Activated B cell treated with CpG ODN at 0.5 μM for 24 hours (primary cell): ENCODE measurements at places on chromosomes 2 and 18. TPM values are rescaled to one million over a fixed set of nuclear protein-coding genes. Genes with fewer than 3 reads are reported as not detected.

GRCh38 chr18:46536215-46536874, 120.7 kb downstream of the LOXHD1 start:
- DNase-seq, result no peak

- no peak for DNase-seq
These were observed 18.0 kb downstream of the MBP start for GRCh38 chr18:77114415-77115191.

- DNase-seq, result no peak
These were observed 1.4 kb downstream of the AGPS start for GRCh38 chr2:177393824-177394593.

GRCh38 chr2:38509314-38509946, 93.3 kb downstream of the HNRNPLL start:
- no peak for DNase-seq

DNA sequence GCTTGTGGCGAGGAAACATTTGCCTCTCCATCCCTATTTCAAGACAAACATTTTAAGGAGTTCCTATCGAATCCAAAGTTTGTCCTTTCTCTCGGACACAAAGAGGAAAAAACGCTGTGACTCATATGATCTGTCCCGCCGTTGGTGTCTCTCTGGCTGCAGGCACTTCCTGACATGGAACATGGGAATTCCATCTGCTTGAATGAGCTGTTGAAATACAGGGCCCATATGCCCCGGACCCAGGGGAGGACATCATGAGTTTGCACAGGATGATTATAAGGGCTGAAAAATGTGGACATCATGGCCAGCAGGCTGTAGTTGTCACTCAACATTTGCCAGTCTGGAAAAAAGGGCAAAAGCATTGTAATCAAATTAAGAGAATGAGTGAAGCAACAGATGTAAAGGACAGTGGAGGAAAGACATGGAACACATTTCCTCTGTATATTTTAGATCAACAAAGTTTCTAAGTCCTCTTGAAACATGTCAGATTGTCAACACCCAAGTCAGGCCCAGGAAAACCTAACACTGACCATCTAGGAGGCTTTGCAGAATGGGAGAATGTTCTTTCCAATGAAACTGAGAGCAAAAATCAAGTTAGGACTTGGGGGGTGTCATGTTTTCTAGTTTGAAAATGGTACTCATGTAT, 103.2 kb upstream of the SMIM21 start:
- DNase-seq, result no peak

- no peak for DNase-seq
These were observed 111.8 kb downstream of the CELF4 start for GRCh38 chr18:37453752-37454151.

DNA sequence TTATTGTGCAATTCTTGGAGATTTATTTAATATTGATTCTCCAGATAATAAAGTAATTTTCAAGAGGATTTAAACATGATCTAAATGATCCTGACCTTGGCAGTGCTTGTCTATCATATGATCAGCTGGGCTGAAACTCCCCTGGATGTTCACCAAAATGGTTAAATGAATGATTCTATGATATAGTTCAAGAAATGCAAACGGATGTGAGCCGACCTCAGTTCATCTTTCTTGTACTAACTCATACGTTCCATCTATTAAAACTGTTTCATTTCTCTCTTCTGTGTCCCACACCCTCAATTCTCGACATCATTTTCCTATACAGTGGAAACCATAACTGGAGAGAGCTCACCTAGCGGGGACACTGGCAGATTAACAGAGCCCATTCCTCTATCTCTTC, 281.7 kb upstream of the CCDC68 start:
- no peak for DNase-seq

- no peak for DNase-seq
These were observed 86.2 kb downstream of the CHN1 start for GRCh38 chr2:174918886-174919526.

DNA sequence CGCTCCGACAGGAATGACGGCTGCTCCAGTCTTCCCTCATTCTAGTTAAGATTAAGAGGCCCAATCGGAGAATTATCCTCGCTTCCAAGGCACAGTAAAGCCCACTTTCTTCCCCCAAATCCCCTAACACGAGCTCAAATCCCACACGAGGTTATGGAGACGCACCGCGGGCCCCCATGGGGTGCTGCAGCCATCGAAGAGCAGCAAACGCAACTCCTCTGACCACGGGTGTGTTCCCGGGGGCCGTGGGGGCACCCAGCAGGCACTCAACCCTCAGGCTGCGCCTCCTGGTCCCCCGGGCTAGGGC, 446 bp downstream of the COPS9 start:
- DNase-seq, result no peak

DNA sequence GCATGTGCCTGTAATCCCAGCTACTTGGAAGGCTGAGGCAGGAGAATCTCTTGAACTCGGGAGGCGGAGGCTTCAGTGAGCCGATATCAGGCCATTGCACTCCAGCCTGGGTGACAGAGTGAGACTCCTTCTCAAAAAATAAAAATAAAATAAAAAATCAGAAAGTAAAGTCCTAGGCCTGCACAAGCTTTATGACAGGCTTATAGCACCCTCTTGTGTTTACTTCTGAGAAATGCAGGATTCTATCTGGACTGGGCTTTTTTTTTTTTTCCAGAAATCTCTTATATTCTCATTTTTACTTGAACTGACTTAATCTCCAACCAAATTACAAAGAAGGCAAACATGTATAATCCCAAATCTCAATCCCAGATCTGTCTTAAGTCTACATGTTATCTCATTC, 26.1 kb upstream of the REG3G start:
- no peak for DNase-seq

- no peak for DNase-seq
These were observed 406.1 kb downstream of the LRATD1 start for GRCh38 chr2:15038366-15039364.

- DNase-seq, result no peak
These were observed 88.8 kb upstream of the ASB18 start for GRCh38 chr2:236352761-236353593.

- DNase-seq, result no peak
These were observed 220.4 kb upstream of the MEX3C start for GRCh38 chr18:51417643-51418483.

DNA sequence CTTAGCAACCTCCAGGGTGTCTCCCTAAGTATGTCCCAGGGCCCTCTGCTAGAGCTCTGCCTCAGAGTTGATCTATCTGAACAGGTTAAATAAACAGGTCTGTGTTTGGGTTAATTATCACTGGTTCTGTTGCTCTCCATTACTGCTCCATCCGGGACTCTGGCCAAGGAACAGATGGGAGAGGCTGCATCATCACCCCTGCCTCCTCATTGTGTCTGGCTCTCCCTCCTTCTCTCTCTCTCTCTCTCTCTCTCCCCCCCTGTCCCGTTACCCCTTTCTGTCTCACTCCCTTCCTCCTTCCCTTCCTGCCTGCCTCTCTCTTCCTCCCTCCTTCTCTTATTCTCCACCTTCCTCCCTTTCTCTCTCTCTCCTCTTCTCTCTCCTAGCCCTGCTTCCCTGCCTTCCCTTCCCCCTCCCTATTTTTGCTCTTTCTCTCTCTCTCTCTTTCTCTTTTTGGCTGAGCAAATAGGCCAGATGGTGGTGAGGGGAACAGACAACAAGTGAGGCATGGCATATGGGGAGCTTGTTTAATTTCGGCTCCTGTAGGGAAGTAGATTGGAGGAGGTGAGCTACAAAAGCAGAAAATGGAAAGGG, 62.1 kb downstream of the SETBP1 start:
- DNase-seq, result no peak

- no peak for DNase-seq
These were observed 10.8 kb downstream of the PROM2 start for GRCh38 chr2:95284886-95285541.

DNA sequence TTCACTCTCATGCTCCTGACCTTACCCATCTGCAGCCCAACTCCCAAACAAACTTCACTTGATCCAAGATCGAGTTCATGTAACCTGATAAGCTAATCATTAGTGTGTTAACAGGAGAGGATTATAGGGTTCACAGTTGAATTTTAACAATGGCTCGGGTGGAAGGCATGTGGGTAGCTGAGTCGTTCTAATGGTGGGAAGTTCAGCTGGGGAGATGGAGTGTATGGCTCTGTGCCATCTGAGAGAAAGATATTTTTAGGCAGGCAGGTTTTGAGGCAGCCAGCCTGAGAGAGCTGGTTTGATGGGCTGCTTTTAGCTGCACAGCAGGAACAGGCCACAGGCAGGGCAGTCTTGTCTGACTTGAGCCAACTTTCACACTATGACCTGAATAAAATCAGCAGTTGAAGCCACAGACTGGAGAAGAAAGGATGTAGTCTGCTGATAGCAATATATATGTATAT, 17.7 kb upstream of the NFE2L2 start:
- DNase-seq, result no peak

DNA sequence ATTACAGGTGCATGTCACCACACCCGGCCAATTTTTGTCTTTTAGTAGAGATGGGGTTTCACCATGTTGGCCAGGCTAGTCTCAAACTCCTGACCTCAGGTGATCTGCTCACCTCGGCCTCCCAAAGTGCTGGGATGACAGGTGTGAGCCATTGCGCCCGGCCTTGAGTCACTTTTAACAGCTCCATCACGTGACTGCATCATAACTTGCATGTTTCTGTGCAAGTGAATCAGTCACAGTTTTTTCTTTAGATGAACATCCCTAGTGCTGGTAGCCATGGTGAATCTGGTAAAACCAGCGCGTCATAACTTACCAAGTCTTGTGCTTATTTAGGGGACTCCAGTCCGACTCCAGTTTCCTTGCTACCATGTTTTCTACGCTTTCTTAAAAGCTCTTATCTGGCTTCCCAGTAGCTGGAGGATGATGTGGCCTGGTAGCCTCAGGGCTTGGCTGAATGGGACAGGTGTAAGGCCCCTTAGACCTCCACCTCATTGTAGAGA, 33.1 kb downstream of the PCARE start:
- DNase-seq, result no peak

DNA sequence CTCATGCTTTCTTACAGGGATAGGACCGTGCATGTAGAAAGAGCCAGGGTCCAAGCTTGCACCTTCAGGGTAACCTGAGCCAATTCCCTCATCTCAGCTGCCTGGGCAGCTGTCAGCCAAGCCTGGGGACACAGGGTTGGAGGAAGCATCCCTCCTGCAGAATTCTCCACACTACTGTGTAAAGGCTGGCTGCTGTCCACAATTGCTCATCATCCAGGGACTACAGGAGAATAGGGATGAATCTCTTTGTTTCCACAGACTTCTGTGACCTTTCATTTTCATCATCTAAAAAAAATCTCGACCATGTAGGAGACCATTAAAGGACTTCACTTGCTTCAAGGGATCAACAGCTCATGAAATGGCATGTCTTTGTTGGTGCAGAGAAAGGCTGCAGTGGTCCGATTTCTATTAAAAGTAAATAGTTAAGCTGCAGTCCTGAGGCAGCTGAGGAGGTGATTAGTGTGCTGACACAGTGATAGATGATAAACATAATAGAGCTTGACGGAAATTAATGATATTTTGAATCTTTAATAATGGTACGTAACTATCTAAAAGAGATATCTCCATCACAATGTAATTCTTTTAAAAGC, 74.4 kb upstream of the COPS8 start:
- DNase-seq, result no peak

DNA sequence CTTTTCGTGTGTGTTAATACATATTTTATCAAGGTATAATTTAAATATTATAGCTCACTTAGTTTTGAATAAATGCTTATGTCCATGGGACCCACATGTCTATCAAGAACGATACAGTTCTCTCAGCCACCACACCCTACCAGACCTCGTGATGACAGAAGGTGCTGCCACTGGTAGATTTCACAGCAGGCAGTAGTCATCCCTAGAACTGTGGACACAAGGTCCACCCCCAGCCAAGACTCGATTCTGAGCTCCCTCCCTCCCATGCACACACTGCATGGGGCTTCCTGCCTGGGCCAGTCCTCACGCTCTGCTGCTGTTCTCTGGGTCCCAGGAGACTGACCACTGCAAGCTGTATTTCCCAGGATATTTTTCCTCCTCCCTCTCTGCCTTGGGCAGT, 26.5 kb upstream of the CREB1 start:
- DNase-seq, result no peak

GRCh38 chr2:207729465-207729998, 18.1 kb downstream of the CCNYL1 start:
- no peak for DNase-seq

- no peak for DNase-seq
These were observed 13.3 kb upstream of the POLE4 start for GRCh38 chr2:74944987-74945787.

GRCh38 chr2:226431288-226431948, 368.2 kb downstream of the IRS1 start:
- DNase-seq, result no peak

DNA sequence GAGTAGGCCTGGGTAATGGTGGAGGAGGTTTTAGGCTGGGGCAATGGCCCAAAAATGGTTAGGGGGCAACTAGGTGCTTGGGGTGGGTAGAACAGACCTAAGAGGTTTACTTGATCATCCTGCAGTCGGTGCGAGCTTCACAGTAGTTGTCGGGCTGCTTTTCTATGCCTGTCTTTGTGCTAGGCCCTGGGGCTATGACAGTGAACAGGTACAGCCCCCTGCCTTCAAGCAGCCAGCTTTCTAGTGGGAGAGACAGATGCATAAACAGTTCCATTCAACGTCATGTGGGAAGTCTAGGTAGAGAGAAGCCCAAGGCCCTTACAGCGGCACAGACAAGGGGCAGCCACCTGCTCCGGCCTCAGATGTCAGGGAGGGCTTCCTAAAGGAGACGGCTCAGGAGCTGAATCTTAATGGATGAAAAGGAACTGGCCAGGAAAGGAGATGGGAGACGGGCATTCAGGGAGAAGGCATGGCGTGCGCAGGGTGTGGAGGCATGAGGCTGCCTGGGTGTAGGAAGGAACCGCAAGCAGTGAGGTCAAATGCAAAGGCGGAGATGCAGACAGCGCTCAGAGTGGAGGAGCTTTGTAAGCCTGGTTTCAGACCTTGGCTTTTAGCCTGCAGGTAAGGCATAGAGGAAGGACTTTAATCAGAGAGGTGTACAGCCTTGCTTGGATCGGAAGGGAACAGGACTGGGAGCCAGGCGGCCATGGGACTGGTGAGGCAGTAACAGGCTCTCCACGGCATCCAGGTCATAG, 6.0 kb downstream of the CTIF start:
- no peak for DNase-seq

- no peak for DNase-seq
These were observed 107.0 kb downstream of the KCNF1 start for GRCh38 chr2:11018651-11019185.

GRCh38 chr2:236805800-236806531, 236.3 kb downstream of the ACKR3 start:
- no peak for DNase-seq

- no peak for DNase-seq
These were observed 2193.8 kb upstream of the PIK3C3 start for GRCh38 chr18:39761273-39761672.

GRCh38 chr2:134944975-134945374, 26.4 kb downstream of the CCNT2 start:
- DNase-seq, result no peak

ANKRD30B gene
- total RNA-seq, result not detected in 2 replicates

CDH7 gene
- total RNA-seq, result not detected in 2 replicates

UGT1A4 gene
- total RNA-seq, result not detected in 2 replicates

GAREM1 gene
- not detected in 2 replicates for total RNA-seq

PROC gene
- not detected in 2 replicates for total RNA-seq

NRBP1 gene
- total RNA-seq, result 78.9 and 82.3 TPM in 2 replicates

FIGN gene
- total RNA-seq, result not detected in 2 replicates

CSRNP3 gene
- total RNA-seq, result not detected in 2 replicates

ST8SIA3 gene
- not detected in 2 replicates for total RNA-seq

CPLX4 gene
- not detected in 2 replicates for total RNA-seq
